ENCODE measurements at places on chromosomes 3 and 15.

- DNase-seq: no peak
Measured at GRCh38 chr3:143443851-143444331, 324.3 kb downstream of the CHST2 start.

- peak; percentile 50 for DNase-seq
Measured at GRCh38 chr15:72365844-72366243, 10.0 kb downstream of the HEXA start.

GRCh38 chr3:82353306-82354171 is 592.1 kb upstream of the GBE1 start:
- no peak for DNase-seq

GRCh38 chr3:26712211-26713026 is 89.8 kb downstream of the LRRC3B start:
- no peak for DNase-seq

DNA sequence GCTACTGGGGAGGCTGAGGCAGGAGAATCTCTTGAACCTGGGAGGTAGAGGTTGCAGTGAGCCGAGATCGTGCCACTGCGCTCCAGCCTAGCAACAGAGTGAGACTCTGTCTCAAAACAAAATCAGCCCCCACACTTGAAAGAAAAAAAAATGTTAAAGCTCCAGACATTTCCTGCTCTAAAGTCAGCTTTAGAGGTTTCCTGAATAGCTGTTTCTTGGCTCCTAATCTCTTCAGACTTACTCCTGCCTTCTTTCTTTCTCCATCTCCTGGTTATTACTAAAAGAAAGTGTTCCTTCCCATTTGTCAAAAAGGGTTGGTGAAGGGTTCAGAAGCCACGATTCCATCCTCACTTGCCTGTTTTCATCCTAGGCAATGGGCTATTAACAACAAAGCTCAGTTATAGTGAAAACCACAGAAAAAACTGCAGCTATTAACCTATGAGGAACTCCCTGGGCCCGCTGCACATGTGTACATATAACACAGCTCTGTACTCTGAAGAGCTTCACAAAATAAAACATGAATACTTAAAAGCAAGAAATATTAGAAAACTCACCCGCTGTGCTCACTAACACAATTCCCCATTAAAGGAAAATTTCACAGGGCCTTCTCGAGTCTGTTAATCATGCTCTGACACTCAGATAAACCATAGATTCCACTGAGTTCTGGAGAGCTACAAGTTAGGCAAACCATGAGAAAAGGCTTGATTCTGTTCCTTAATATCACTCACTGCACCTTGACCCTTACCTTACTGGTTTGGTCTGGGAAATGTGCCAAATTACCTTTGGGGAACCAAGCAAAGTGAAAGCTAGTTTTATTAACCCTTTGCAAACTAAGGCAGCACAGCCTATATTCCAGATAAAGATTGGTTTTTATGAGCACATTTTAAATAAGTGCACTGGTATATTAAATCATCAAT is 89.9 kb upstream of the TSPAN3 start:
- DNase-seq: no peak

- no peak for DNase-seq
Measured at GRCh38 chr3:99607151-99607550, 31.2 kb upstream of the COL8A1 start.

- no peak for DNase-seq
Measured at GRCh38 chr3:181725830-181726229, 14.1 kb downstream of the SOX2 start.
